ENCODE measurements at places on chromosomes 16 and 17.

DNA sequence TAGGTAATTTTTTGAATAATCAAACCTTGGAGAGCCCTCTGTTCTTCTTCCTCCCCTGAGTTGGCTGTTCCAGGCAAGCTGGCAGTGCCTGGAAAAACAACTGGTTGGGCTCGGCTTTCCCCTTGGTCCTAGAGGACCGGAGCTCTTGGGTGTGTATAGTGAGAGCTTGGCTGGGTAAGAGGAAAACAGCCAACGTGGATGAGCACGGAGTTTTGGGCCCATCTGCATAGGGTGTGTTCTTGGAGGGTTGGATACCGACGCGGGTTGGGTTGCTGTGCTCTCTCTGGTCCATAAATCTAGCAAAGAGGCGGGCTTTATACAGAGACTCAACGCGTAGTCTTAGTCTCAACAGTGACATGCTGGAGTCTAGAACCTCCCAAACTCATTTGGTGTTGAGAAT, 23.2 kb downstream of the ITGB3 start:
- no peak for DNase-seq

- no peak for DNase-seq
Measured at GRCh38 chr16:68732042-68732680, 4.9 kb upstream of the CDH1 start.

DNA sequence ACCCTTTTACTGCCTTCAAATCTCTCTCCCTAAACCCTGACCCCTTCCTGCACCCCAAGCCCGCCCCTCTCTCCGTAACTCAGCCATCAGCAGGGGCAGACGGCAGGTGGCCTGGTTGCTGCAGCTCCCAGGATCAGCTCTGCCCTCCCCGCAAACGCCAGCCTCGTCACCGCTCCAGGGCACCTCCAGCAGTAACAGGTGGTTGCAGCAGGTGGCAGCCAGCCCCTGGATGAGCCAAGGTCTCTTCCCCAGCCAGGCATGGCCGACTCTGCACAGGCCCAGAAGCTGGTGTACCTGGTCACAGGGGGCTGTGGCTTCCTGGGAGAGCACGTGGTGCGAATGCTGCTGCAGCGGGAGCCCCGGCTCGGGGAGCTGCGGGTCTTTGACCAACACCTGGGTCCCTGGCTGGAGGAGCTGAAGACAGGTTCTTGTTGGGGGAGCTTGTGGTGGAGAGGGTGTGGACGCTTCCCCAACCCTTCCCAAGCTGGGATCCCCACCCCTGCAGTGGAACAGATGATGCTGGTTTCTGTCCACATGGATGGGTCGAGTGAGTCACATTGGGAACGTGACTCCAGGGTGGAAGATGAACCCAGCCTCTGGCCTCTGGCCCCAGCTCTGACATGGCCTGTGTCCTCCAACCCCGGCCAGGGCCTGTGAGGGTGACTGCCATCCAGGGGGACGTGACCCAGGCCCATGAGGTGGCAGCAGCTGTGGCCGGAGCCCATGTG, 558 bp downstream of the HSD3B7 start:
- DNase-seq, result no peak

GRCh38 chr17:69588827-69589239, 174.3 kb downstream of the MAP2K6 start:
- DNase-seq, result no peak

DNA sequence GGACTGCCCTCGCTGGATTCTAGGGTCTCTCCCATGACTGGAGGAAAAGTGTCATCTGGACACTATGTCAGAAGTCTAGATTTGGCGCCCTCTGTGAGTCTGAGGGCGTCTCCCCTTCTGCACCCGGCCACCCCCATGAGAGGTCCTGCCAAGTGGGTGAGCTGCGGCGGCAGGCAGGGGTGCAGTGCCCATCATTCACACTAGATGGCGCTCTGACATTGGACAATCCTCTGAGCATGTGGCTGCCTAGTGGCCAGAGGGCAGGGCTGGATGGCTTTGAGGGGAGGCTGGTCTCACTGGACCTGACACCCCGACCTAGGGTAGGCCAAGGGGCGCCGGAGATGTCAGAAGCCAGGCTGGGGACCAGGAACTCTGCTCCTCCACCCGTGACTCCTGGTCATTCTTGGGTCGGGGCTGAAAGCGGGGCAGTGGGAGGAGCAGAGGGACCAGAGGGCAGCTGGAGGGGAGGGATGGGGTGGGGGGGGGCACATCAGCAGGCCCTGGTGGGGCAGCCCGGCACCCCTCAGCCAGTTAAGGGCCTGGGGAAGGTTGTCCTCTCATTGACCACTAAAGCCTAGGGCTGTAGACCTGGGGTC, 28.0 kb downstream of the MRM1 start:
- DNase-seq, result peak; percentile 60

GRCh38 chr16:3475604-3476375, 19.5 kb downstream of the C16orf90 start:
- DNase-seq, result no peak

- DNase-seq, result no peak
Measured at GRCh38 chr16:65509172-65509571, 387.3 kb upstream of the CDH11 start.

DNA sequence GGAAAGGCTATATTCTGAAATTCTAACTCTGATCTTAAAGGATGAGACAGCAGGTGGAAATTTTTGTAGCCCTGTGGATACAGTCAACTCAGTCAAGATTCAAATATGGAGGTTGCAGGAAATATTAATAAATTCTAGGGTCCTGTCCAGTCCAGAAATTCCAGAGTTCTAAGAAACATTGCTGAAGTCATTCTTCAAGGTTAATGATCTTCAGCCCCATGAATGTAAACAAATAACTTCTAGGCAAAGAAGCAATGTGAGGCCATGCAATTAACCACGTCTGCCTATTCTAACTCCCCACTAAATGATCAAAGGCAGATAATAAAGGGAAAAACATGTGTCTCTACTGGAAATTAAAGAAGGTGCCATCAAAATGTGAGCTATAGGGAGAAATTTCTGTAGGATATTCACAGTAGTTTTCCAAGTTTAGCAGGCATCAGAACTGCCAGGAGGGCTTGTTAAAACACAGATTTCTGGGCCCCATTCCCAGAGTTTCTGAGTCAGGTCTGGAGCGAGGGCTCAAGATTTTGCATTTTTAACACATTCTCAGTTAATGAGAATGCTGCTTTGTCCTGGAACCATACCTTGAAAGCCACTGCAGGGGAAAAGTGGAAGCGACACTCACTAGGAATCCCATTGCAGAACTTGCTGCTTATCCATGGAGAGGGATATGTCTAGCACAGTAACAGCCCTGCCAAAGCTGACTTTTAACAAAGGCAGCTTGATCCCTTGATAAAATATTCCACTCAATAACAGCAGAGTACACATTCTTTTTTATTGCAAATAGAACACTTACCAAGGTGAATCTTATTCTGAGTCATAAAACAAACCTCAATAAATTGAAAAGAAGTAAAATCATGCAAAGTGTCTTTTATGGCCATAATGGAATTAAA, 61.8 kb downstream of the DNAH3 start:
- no peak for DNase-seq

GRCh38 chr16:87016046-87017035, 300.9 kb downstream of the C16orf95 start:
- no peak for DNase-seq

- peak; percentile 57 for DNase-seq
Measured at GRCh38 chr17:82228842-82229697, at the start of gene SLC16A3. TSS of gene SLC16A3 (plus strand) at chr17:82229042. CDS start at chr17:82236009, 6,967 bp downstream.

DNA sequence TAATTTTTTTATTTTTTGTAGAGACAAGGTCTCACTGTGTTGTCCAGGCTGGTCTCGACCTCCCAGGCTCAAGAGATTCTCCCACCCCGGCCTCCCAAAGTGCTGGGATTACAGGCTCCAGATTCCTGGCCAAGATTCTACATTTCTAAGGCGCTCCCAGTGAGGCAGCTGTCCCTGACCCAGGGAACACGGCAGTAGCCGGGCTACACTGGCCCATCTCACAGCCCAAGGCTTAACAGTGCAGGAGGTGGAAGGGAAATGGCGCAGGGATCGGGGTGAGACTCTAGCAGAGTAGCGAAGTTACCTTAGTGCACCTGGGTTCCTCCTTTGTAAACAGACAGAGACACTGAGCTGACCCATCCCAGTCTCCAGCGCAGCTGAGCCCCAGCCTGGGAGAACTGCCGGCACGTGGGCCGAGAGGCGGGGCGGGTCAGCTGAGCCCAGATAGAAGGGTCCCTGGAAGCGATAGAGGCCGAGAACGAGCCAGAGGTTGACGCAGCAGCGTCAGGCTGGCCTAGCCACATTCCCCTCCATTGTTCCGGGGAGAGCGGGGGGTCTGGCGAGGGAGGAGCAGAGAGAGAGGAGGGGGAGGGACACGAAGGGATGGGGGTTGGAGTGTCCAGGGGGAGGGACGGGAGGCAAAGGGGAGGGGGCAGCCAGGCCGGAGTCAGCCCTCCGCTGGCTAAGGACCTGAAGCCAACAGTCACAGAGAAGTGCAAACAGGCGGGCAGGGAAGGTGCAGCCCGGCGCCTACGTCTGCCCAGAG, 2.5 kb downstream of the CARHSP1 start:
- DNase-seq, result no peak

- DNase-seq, result no peak
Measured at GRCh38 chr17:80055597-80055996, 19.2 kb downstream of the CCDC40 start.

- no peak for DNase-seq
Measured at GRCh38 chr16:12255919-12256665, 279.6 kb downstream of the SNX29 start.

DNA sequence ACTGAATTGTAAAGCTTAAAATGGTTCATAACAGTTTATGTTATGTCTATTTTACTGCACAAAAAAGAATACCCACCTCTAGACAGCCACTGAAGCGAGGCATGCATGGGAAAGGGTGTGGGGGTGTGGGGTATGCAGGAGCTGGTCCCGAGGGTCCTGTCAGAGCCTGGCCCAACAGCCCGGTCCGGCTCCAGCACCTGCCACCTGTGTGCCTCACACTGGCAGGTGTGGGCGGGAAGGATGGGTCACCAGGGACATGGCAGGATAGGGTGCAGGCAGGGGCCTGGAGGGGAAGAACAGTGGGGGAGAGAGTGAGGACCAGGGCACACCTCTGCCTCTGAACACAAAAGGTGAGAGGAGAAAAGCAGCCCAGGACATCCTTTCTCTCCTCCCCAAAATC, 22.8 kb upstream of the RASD1 start:
- no peak for DNase-seq

GRCh38 chr16:72637306-72637705, 410.6 kb downstream of the ZFHX3 start:
- no peak for DNase-seq

GRCh38 chr17:27649929-27650328, 18.9 kb downstream of the LGALS9 start:
- no peak for DNase-seq

Data from stimulated activated CD8-positive, alpha-beta memory T cell treated with anti-CD3 and anti-CD28 coated beads, Interleukin-15, amount 100 ng/mL, for 48 hours (primary cell).